ENCODE measurements at places on chromosomes 4 and X.
A peak's percentile ranks its signal among the peaks of the same experiment; 100 is the strongest.

GRCh38 chr4:88672987-88673386, 24.6 kb downstream of the NAP1L5 start:
- DNase-seq, result peak; percentile 32

DNA sequence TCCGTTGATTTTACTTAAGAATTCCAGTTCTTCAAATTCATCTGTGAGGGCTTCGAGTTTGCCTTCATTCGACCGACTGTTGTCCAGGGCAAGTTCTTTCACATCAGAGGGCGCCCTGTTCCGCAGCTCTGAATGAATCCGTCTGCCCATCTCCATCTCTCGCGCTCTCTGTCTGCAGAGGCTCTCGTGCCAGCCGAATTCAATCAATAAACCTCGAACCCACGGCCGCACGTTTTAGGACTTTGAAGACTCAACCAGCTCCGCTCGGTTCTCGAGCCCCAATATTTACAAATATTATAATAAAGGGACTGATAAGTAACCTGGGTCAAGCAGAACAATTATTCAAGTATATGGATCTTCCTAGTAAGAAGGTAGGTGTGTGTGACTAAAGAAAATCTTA, 556.4 kb upstream of the SMIM31 start:
- DNase-seq, result no peak

DNA sequence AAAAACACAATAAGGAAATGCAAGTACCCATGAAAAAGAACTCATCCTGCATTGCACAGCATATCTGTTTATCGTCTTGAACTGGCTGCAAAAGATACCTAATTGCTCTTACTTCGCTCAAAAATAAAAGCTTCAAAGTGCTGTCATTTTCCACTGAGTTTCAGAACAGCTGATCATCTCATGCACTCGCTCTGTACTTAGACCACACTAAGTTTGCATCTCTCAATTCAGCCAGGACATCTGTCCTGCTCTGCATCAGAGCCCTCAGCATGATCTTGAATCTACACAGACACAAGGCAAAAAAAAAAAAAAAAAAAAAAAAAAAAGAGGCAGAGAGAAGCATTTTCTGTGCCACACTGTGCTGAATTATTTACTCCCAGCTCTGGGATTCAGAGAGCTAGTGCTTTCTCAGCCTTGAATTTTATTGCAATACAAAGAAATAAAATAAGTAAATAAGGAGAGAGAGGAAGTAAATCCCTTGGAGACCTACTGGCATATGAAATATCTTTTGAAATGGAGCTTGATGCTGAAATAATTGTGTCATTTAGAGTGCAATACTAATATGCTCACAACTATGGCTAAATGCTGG, 81.3 kb downstream of the PPP1R2C start:
- no peak for DNase-seq

DNA sequence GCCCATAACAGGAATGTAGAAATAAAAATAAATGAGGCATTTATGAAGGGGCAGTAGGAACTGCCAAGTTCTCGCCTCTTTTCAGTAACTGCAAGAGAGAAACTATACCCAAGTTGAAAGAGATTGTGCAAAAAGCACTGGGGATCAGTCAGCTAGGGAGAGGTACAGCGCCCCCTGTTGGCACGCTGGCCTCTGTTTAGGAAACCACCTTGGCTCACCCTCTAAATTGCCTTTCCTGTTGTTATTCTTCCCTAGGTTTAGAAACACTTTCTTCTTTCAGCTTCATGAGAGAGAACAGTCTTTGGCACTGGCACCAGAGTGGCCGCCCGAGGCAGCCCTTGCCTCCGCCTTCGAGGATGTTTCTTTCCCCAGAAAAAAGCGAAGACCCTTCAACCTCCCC, 348.5 kb downstream of the MID1IP1 start:
- peak; percentile 32 for DNase-seq

- peak; percentile 24 for DNase-seq
Observed at GRCh38 chrX:8748855-8749254, 16.9 kb upstream of the ANOS1 start.

Measured in fibroblast of upper back skin (primary cell).